Stimulated activated CD4-positive, alpha-beta T cell treated with anti-CD3 and anti-CD28 coated beads, Interleukin-1b, Interleukin-23, amount 100 ng/mL, for 1 hour (primary cell): ENCODE measurements at places on chromosomes 12 and 14.

- no peak for DNase-seq
Observed at GRCh38 chr12:13851828-13852227, 129.6 kb downstream of the GRIN2B start.

DNA sequence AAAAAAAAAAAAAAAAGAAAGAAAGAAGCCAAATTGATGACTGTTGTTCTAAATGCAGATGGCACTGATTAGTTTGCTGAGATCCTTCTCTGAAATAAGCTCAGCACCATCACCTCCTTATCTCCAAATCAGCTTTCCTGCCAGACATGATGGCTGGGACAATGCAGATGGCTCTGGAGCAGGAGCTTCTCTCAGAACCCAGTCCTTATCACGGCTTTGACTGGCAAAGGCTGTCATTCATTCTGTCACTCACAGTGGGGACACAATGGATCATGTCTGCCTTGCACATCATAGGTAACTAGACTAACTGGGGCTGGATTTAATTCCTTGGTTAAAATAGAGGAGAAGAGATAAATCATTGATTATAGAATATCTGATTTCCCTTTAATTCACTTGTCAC lies 146.3 kb downstream of the PDZRN4 start:
- DNase-seq, result no peak

GRCh38 chr14:59394268-59394667 lies 70.9 kb downstream of the GPR135 start:
- no peak for DNase-seq

DNA sequence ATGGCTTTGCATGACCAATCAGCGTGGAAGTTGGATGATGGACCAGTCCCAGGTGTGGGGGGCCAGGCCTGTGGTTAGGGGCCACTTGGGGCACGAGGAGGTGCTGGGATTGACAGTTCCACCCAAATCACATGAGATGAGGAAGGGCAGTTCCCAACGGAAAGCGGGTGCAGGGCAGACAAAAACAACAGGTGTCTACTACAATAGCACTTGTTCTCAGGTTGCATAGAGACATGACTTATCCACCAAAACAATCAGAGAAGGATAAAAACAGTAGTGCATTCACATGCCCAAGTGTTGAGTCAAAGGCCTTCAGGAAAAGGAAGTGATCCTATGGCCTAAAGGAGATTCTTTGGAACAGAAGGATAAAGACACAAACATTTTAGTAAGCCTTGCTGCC lies 14.6 kb upstream of the EIF2B2 start:
- DNase-seq, result no peak

GRCh38 chr12:28750946-28751685 lies 398.0 kb upstream of the FAR2 start:
- no peak for DNase-seq

- no peak for DNase-seq
Observed at GRCh38 chr12:2547273-2548044, 247.3 kb upstream of the FKBP4 start.

GRCh38 chr12:54689034-54689372 lies 40.8 kb upstream of the DCD start:
- DNase-seq, result no peak

GRCh38 chr12:108605000-108605689 lies 7.3 kb upstream of the TMEM119 start:
- no peak for DNase-seq

DNA sequence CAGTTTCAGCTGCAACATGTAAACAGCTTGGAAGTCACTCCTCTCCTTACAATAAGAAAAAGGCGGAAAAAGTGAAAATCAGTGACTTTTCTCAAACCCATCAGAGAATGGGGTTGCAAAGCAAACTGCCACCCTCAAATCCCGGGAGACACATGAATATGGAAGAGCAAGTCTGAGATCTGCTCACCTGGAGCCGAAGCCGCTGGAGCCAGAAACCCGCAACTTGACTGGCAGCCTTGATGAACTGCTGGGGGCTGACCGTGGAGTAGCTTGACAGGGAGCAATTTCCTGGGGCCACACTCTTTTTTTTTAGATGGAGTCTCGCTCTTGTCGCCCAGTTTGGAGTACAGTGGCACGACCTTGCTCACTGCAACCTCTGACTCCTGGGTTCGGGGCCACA lies 208.2 kb downstream of the KIF26A start:
- no peak for DNase-seq

- DNase-seq, result no peak
Observed at GRCh38 chr12:16347391-16348298, at the start of gene MGST1. MGST1 (plus strand) TSS chr12:16347645; CDS start chr12:16354253, 6,608 bp downstream.

- DNase-seq, result no peak
Observed at GRCh38 chr12:103665971-103666370, 78.9 kb downstream of the STAB2 start.

GRCh38 chr12:41724216-41724615 lies 420.5 kb downstream of the GXYLT1 start:
- no peak for DNase-seq

GRCh38 chr14:78785265-78785664 lies 615.1 kb downstream of the NRXN3 start:
- no peak for DNase-seq

DNA sequence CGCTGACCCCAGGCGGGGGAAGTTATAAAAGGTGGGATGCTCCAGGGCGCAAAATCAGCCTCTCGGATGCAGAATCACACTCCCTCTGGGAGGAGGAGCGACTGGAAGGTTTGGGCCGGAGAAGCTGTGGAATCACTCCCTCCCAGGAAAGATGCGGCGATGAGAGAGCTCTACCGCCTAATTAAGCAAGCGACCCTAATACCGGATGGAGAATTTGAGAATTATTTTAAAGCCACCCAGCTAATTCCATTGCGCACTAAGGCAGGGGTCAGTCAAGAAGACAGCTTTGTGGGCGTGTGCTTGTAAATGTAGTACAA lies 1.9 kb downstream of the COL2A1 start:
- DNase-seq, result no peak

- DNase-seq, result peak; percentile 63
Observed at GRCh38 chr14:64504310-64504896, at the start of gene ZBTB1. ZBTB1 (plus strand) TSS chr14:64504770; CDS start chr14:64521505, 16,735 bp downstream.

GRCh38 chr12:111758120-111758561 lies 8.6 kb upstream of the ALDH2 start:
- no peak for DNase-seq

DNA sequence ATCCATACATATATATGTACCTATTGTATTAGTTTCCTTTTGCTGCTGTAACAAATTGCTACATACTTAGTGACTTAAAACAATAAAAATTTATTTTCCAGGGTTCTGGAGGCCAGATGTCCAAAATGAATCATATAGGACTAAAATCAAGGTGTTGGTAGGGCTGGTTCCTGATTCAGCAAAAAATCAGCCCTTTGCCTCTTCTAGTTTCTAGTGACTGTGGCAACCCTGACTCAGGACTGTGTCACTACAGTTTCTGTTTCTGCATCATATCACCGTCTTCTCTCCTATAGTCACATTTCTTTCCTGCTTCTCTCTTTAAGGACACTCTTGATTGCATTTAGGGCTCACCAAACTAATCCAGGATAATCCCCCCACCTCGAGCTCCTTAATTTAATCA lies 386.3 kb upstream of the TBX3 start:
- no peak for DNase-seq

- DNase-seq, result no peak
Observed at GRCh38 chr14:54676812-54677708, 110.1 kb downstream of the SAMD4A start.

DNA sequence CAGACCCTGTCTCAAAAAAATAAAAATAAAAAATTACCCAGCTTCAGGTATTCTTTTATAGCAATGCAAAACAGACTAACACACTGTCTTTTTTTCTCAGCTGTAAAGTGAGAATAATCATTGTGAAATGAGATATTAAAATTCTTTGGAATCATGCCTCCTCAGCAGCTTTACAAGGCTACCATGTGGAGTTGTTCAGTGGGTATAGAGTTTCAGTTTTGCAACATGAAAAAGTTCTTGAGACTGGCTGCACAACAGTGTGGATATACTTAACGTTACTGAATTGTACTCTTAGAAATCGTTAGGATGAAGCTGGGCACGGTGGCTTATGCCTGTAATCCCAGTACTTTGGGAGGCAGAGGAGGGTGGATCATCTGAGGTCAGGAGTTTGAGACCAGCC lies 15.7 kb upstream of the MAPKAPK5 start:
- DNase-seq, result no peak

DNA sequence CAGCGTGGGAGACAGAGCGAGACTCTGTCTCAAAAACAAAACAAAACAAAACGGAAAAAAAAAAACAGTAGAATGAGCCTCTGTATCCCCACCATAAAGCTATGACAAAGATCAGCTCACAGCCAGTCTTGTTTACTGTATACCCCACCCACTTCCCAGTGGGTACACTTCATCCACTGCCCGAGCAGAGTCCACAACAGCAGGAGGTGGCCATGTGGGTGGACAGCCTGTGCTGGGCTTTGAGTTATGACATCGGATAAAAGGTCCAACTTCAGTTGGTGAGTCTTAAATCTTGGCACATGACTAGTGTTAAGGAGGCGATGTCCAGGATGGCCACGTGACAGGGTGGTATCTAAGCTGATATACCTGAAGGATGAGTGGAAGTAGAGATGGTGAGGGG lies 34.8 kb upstream of the MAPKAPK5 start:
- no peak for DNase-seq

DNA sequence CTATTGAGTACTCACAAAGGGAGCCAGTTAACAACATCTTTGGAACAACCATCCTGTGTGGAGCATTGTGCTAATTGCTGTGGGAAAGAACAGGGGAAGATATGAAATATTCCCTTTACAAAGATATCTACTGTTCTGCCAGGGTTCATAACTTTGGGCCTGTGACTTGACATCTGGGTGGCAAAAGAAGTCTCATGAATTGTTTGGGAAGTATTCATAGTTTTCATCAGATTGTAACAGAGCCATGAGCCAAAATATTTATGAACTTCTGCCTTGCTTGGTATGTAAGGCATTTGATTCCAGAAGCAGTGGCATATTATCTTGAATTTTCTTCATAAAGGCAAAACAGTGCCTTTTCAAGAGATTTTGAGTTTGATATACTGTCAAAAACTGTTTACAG lies 816.2 kb downstream of the DIO2 start:
- DNase-seq, result no peak

- DNase-seq, result no peak
Observed at GRCh38 chr14:65483647-65484046, 71.1 kb downstream of the FUT8 start.

GRCh38 chr12:102061096-102061559 lies 663 bp downstream of the WASHC3 start:
- DNase-seq, result no peak

DNA sequence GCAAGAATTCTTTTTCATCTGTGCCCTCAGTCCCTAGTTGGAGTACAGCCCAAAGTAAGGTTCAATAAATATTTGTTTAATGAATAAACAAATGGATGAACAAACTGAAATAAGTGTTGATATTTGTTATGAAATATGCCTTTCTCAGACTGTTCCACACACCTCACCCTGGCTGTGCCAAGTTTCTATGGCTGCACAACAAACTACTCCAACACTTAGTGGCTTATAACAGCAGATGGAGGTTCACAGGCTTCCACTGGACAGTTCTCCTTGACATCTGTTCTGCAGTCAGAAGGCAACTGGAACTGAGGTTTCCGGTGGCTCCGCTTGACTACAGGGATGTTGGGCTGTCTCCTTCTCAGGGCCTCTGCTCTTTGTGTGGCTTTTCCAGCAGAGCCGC lies 197.1 kb downstream of the RGS6 start:
- DNase-seq, result no peak

DNA sequence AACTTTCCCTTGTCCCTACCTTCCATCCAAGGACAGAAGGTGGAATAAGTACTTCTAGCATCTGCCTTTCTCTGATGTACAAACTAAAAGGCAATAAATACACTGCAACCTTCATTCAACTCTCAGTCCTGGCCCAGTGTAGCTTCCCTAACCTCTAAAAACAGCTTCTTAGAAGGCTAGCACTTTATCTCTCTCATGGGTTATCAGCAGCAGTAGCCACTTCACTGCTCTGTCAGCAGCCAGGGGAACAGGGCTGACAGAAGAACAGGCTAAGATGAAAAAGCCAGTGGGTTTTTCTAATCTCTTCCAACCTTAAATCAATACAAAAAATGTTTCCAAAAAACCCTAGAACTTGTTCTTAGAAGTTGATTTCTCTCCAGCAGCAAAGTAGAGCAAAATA lies 13.2 kb downstream of the BAZ2A start:
- no peak for DNase-seq

- no peak for DNase-seq
Observed at GRCh38 chr14:105366386-105367074, 31.8 kb upstream of the TEX22 start.

- no peak for DNase-seq
Observed at GRCh38 chr14:23864861-23865260, 88.7 kb upstream of the DHRS4 start.

DNA sequence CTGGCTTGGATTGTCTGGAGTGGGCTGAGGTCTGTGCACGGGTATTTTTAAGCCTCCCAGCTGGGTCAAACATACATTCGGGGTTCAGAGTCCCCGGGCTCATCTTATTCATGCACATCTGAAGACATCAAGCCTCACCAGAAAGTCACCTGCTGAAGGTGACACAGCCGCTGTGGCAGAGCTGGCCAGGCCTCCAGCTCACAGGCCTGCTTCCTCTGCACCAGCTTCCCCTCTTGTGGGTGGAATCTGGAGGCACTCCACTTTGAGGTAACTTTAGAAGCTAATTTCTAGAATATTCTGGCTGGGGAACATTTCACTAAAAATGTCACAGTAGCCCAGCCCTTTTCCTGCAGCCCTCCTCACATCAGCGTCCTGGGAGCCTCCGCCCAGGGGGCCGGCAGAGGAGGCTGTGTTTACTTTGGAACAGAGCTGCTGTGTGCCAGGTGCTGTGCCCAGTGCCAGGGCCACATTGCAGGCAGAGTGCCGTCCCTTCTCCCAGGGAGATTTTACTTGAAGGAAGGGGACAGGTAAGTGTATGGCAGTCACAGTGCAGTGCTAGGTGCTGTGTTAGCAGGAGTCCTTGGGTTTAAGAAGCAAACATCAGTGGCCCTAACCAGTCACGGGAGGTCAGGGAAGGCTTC lies 62.2 kb downstream of the TSPAN11 start:
- no peak for DNase-seq

DNA sequence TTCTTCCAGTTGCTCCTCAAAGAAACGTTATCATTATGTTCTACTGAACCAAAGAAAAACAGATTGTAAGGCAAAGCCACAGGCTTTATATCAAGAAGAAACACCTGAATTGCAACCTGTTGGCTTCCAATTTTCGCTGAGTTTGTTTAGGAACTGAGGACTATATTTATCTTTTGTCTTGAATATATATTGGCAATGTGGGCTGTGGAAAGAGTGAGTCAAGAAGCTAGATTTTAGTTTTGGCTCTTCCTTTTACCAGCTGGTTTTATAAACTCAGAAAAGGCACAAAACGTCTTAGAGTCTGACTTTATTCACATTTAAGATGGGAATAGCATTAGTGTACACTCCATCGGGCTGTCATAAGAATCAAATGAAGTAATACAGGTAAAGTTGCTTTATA lies 10.4 kb upstream of the PTHLH start:
- no peak for DNase-seq

GRCh38 chr12:107631715-107632114 lies 53.9 kb upstream of the PWP1 start:
- no peak for DNase-seq

GRCh38 chr12:115872919-115873357 lies 404.6 kb downstream of the MED13L start:
- no peak for DNase-seq
